ENCODE measurements at places on chromosomes 11 and 22.

DNA sequence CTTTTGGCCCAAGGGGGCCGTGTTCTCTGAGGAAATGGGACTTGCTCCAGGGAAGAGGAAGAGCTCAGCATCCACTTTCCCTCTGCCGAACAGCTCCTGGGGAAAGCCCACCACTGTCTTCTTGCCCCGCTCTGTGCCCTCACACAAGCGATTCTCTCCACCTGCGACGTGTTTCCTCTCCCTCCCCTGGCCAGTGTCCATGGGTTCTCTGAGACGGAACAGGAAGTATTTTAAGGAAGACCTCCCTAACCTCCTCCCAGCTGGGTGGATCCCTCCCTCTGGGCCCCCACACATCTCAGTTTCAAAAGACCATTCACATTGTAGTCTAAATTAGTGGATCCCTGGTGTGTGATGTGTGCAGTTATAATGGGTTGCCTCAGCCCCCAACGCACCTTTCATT is 1.6 kb downstream of the TP53AIP1 start:
- DNase-seq, result no peak

DNA sequence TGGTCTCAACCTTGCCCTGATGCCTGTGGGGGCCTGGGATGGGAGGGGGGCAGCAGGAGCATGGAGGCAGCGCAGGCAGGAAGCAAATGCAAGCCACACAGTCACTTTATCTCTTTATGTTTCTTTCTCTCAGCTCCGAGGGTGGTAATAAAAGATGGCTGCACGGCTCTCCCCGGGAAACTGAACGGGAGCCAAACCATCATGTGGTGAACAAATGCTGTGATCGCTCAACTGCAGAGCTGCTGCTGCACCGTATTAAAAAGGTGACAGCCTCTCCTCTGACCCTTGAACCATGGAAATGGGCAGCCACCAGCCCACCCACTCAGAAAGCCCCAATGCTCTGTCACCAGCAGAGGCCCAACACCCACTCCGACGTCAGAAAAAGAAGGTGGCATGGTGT is 110.0 kb downstream of the TIMP3 start:
- DNase-seq, result no peak

- DNase-seq, result no peak
Measured at GRCh38 chr22:49365910-49366309, 461.8 kb downstream of the BRD1 start.

DNA sequence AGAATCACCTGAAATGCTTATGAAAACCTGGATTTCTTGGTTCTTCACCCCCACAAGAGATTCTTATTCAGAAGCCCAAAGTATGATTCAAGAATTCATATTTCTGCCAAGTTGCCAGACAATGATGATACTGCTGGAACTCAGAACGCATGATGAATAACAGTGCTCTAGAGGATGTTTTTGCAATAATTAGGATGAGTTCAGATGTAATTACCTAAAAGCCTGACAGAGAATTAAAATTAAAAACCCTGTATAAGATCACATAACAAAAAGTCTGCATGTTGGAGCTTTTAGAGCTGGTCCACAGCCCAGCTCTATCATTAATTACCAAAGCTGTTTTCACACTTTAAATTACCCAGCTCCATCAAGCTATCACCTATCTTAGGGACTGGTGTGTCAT is 211.8 kb downstream of the LUZP2 start:
- DNase-seq, result no peak

- no peak for DNase-seq
Measured at GRCh38 chr11:82976786-82977185, 75.2 kb downstream of the DDIAS start.

DNA sequence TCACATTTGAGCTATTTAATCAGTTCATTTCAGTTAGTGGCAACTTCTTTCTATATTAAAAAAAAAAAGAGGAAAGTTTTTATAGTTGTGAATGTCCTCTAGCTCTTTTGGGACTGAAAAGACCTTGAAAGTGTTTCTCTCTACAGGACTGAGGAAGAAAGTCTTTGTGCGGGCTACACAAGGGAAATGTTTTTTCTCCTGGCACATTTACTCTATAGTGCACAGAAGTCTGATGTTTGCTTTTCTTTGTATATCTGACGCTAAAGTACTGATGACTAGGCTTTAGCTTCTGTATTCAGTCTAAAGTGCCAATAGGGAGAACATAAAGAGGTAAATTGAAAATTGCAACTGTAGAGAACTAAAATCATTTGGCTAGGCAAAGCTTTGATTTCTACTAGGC is 737.4 kb upstream of the LUZP2 start:
- no peak for DNase-seq

GRCh38 chr22:40412441-40412840 is 42.0 kb downstream of the SGSM3 start:
- DNase-seq, result no peak

- DNase-seq, result no peak
Measured at GRCh38 chr22:49540913-49541692, 286.6 kb downstream of the BRD1 start.

DNA sequence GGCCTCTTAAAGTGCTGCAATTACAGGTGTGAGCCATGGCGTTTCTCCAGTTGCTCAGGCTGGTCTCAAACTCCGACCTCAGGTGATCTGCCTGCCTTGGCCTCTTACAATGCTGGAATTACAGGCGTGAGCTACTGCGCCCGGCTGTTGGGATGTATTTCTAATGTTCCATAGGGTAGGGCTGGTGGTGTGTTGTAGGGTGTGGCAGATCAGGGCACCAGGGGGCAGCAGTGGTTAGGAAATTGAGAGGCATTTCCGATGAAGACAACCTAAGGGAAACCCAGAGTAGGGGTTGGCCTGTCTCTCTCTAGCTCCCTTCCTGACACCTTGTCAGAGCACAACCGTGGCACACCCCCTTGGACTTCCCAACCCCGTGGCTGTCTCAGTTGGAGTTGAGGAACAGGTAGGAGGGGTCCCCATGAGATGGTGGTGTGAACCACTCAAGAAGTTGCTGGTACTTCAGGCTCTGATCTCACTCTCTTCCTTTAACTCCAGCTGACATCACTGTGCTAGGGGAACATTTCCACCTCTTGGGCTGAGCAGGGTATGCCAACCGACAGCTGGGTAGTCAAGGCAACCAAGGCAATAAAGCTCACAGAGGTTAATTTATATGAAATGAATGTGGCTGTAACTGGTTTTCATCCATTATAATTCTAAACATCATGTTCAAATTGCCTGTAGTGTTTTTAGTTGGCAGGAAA is 33.0 kb downstream of the YWHAH start:
- peak; percentile 80 for DNase-seq

DNA sequence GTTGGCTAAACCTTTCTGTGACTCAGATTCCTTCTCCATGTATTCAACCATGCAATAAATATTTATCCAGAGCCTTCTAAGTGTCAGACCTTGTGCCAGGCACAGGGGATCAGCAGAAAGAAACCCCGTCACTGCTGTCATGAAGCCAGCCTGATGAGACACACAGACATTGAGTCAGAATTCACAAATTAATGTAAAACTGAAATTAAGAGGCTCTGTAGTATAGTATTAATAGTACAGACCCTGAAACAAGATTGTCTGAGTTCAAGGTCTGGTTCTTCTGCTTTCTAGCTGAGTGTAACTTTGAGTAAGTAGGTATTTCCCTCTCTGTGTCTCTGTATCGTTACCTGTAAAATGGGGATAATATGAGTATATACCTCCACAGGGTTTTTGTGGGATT is 46.9 kb downstream of the ME3 start:
- DNase-seq, result no peak

- no peak for DNase-seq
Measured at GRCh38 chr11:81570669-81571068, 1163.0 kb downstream of the FAM181B start.

DNA sequence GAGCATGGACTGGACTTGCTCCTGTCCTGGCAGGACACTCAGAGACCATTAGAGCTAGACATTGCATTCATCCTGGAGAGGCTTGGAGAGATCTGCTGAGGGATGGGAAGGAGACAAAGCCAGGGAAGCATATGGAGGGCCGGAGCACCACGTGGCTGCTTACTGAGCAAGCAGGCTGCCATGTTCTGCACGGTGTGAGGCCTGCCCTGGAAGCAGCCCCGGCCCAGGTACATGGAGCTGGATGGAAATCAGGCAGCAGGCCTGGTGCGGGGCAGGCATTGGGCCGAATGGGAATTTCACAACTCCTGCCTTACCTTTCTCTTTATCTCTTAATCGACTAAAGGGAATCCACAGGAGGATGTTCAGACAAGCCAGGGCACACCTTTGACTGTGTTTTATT is 371.5 kb downstream of the OPCML start:
- no peak for DNase-seq

DNA sequence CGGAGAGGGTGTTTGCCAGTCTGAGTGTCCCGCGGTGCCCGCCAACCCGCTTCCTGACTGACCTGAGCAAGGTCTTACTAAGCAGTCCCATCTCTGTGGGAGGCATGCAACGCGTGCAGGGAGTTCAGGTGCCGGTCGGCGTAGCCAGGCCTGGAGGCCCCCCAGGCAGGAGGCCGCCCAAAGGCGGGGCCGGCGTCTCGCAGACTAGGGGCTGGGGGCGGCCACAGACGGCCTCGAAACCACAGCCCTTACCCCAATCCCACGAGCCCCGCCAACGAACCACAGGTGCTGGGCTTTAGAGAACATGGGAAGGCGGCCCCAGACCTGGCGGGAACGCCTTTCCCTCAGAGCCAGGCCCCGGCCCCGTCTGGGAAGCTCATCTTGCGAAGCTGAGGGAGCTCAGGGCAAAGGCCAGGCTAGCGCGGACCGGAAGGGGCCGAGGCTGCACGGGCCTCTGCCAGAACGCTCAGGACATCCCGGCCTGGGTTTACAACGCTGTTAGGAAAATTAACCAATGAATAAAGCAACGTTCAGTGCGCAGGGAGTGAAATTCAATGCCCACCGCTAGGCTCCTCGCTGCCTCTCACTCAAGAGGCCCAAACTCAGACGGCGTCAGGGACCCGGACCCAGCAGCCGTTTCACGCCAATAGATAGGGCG is 2.1 kb upstream of the MTFP1 start:
- DNase-seq, result no peak

DNA sequence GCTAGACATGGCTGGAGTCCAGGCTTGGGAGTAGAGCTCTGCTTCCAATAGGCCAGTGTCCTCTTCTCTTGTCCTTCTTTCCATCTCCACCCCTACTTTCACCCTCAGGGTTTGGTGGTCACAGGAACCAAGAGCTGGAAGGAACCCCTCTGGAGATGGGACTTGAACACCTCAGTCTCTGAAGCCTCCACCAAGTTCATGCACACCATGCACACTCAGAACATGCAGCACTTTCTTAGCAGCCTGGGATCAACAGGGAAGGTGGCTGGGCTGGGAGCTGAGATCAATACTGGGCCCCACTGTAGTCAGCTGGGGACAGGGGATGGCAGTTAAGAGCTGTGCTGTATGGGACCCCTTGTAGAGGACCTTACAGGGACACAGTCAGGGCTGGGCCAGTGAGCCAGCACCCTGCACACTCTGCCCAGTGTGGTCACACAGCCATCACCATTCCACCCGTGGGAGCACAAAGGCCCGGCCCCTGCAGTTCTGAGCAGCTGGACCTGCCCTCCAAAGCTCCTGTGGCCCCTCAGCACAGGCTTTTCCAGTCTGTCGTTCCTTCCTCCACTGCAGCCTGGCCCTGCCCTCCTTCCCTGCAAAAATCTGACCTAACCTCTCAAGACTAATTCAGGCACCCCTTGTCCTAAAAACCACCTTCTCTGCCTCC is 47.7 kb downstream of the GAB4 start:
- no peak for DNase-seq

DNA sequence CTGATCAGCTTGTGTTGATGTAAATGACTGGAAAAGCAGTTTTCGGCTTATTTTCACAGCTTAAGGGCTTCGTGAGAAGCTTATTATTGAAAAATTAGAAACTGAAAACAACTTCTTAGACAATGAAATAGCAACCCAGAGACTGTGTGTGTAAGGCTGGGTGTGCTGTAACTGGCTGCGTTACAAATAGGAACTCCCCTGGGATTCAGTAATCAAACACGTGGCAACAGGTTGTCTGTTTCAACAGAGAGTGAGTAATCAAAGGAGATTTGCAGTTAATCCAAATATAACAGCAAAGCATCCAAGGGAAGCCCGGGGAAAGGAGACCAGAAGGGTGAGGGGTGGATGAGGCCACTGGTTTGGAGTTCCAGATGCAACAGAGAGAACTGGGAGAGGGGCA is 19.2 kb downstream of the NTM start:
- DNase-seq, result no peak

GRCh38 chr22:18066181-18066859 is 11.5 kb upstream of the PEX26 start:
- DNase-seq, result no peak

GRCh38 chr11:27290261-27291050 is 72.6 kb downstream of the CCDC34 start:
- no peak for DNase-seq

Data from PC-3 (cell line).